ENCODE measurements at places on chromosomes 13 and 19.
A peak's percentile ranks its signal among the peaks of the same experiment; 100 is the strongest.

- DNase-seq: no peak
These were observed 358.5 kb downstream of the TBC1D4 start for GRCh38 chr13:75123428-75123827.

- DNase-seq: no peak
These were observed 146.8 kb downstream of the FOXO1 start for GRCh38 chr13:40519637-40520036.

- DNase-seq: peak; percentile 44
These were observed 19.7 kb upstream of the LDLR start for GRCh38 chr19:11069561-11069960.

DNA sequence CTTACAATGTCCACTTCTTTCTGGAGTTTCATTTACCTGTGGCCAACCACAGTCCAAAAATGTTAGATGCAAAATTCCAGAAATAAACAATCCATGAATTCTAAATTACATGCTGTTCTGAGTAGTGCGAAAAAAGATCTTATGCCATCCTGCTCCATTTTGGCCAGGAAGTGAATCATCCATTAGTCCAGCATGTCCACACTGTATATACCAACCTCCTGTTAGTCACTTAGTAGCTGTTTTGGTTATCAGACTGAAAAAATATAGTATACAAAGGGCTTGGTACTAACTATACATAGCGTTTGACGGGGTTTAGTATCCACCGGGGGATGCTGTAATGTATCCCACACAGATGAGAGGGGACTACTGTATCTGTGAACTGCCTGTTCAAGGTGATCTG is 618.0 kb upstream of the ARGLU1 start:
- DNase-seq: no peak

DNA sequence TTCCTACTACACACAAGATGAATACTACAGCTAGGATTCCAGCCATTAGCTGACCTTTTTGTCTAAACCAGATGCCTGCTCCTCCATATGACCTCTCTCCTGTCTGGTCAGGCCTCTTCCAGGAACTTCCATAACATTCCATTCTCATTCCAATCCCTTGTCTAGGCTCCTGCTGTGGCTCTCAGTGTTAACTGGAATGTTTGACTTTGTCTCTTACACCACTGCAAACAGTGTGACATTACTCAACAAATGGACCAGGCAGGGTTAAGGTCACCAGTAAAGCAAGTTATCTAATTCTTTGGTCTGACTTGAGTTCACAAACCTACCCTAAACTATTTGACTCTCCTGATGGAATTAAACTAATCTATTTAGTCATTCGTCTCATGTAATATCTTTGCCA is 2.1 kb upstream of the GPC6 start:
- no peak for DNase-seq

Data from CD14-positive monocyte (primary cell).